ENCODE measurements at places on chromosomes 6 and 20.
A peak's percentile ranks its signal among the peaks of the same experiment; 100 is the strongest.

DNA sequence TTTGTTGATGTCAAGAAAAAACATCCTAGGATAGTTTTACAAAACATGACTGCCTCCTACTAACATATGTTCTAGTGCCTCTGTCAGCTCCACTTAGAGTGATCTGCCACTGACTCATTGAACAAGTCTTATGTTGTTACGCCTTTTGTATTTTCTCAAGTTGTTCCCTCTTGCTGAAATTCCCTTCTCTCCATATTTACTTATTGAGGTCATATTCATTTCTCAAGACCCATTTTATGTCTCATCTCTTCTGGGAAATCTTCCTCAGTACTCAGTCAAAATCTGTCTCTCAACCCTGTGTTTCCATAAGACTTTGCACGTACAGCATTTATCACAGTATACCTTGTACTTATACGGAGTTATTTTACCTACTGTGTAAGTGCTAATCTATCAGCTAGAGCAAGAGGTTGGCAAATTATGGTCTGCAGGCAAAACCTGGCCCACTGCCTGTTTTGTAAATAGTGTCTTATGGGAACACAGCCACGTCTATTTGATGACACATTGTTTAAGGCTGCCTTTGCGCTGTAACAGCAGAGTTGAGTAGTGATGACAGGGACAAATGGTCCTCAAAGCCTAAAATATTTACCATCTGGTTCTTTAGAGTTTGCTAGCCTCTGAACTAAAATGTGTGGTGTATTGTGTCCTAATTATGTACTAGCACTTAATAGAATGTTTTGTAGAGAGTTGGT, 83.4 kb downstream of the ADGRB3 start:
- DNase-seq = no peak

- DNase-seq = no peak
These were observed 18.2 kb upstream of the OCSTAMP start for GRCh38 chr20:46568570-46569129.

DNA sequence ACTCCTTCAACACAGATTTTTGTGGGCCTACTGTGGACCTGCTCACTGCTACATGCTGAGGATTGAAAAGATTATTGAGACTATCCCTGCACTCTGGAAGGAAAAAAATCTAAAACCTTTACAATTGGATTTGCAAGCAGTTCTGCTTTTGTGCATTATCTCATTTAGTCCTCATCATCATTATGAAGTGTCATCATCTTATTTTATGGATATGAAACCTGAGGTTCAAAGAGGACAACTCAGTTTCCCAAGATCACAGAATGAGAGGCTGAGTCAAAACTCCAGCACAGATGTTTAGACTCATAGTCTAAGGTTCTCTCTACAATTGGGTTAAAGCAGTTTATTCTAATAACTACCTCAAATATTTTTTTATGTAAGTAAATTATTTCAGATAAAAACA, 160.2 kb upstream of the MARCKS start:
- DNase-seq = no peak

- no peak for DNase-seq
These were observed 119.9 kb upstream of the SLC22A16 start for GRCh38 chr6:110596354-110596753.

GRCh38 chr6:8749465-8749864, 314.1 kb upstream of the SLC35B3 start:
- no peak for DNase-seq

DNA sequence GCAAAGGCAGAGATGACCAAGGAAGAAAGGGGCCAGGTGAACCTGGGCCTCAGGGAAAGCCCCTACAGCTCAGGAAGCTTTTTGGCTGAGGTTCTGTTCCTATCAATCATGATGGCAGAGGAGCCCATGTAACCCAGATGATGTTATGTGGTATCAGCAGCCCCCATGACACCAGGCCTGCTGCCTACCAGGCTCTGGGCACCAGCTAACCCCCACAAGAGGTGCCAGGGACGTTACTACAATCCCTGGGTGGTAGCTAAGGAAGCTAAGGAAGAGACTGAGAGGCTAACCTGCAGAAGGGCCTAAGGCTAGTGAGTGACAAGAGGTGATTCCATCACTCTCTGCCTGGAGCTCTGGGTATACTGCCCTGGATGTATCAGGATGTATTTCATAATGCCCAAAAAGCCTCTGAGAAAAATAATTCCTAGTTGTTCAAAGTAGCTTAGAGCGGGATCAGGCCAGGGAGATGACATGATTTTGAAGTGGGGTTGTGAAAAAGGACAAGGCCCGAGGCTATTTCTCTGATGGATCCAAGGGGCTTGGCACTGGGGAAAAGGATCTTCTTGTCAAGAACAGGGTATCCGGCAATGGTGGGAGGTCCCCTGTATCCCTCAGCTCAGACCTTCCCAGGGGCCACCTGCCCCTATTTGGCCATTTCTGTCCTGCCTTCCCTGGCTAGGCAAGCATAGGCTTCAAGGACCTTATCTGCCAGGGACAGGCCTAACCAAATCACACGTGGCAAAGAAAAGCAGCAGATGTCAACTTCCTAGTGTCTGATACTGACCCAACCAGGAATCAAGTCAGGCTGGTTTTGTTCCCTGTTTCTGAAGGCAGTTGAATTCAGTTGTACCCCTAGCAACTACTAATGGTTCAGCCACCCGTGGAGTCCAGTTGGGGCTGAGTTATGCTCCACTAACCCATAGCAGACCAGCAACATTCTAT, 41.3 kb downstream of the PANK2 start:
- DNase-seq = no peak

- no peak for DNase-seq
These were observed 23.3 kb downstream of the RBL1 start for GRCh38 chr20:37072293-37073196.

DNA sequence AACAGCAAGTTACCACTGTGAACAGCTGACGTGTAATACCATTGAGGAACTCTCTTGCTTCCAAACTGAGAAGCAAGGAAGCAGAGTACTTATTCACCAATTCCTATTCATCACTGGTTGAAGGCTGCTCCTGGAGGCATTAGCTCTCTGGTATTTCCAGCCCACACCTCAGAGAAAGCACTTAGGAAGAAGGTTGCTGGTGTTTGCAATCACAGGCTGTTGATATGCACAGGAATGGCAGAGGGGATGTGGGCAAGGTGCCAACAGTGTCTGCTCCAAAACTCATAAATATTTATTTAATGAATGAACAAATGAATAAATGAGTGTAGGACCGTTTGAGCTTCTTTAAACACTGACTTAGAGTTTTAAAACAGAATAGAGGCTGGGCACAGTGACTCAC, 6.9 kb upstream of the RRBP1 start:
- DNase-seq = no peak

- DNase-seq = no peak
These were observed 384.1 kb downstream of the GRIK2 start for GRCh38 chr6:101777646-101778045.

- no peak for DNase-seq
These were observed 342.7 kb downstream of the PRL start for GRCh38 chr6:21953831-21954801.

- no peak for DNase-seq
These were observed 67.5 kb downstream of the NDUFAF5 start for GRCh38 chr20:13852306-13852705.

GRCh38 chr20:41738604-41739206, 120.5 kb upstream of the CHD6 start:
- peak; percentile 35 for DNase-seq

GRCh38 chr6:53862662-53863462, 68.1 kb downstream of the LRRC1 start:
- DNase-seq = no peak

- no peak for DNase-seq
These were observed 38.5 kb upstream of the SIM1 start for GRCh38 chr6:100503043-100503705.

- DNase-seq = no peak
These were observed 129.9 kb downstream of the HFE start for GRCh38 chr6:26216886-26217713.

Measured in T47D (cell line).